Osteocyte (in vitro differentiated cells): ENCODE measurements at places on chromosomes 7 and 10. TPM values are rescaled to one million over a fixed set of nuclear protein-coding genes. Genes with fewer than 3 reads are reported as not detected.

Gene VTI1A
- total RNA-seq, result 26.3 and 29.1 TPM in 2 replicates

Gene TAS2R3
- total RNA-seq, result 1.6 and 2.6 TPM in 2 replicates

Gene GHRHR
- total RNA-seq, result not detected in 2 replicates

Gene H2BK1
- 1.1 TPM in 1 of 2 replicates, not detected in the other for total RNA-seq

Gene SLC25A28
- 27.5 and 32.9 TPM in 2 replicates for total RNA-seq

Gene PRKCQ
- 0.11 TPM in 1 of 2 replicates, not detected in the other for total RNA-seq

Gene PHKG1
- 0.99 and 1.1 TPM in 2 replicates for total RNA-seq

Gene KLF14
- not detected in 2 replicates for total RNA-seq

Gene CXCL12
- 153 and 169 TPM in 2 replicates for total RNA-seq

Gene SEPHS1
- total RNA-seq, result 67.5 and 72.1 TPM in 2 replicates

Gene MOGAT3
- total RNA-seq, result not detected in 2 replicates

Gene FXYD4
- total RNA-seq, result not detected in 2 replicates

Gene RSPH10B
- not detected in 2 replicates for total RNA-seq

Gene ITGA8
- total RNA-seq, result 6.9 and 7.5 TPM in 2 replicates
